ENCODE measurements at places on chromosomes 5 and 9.

DNA sequence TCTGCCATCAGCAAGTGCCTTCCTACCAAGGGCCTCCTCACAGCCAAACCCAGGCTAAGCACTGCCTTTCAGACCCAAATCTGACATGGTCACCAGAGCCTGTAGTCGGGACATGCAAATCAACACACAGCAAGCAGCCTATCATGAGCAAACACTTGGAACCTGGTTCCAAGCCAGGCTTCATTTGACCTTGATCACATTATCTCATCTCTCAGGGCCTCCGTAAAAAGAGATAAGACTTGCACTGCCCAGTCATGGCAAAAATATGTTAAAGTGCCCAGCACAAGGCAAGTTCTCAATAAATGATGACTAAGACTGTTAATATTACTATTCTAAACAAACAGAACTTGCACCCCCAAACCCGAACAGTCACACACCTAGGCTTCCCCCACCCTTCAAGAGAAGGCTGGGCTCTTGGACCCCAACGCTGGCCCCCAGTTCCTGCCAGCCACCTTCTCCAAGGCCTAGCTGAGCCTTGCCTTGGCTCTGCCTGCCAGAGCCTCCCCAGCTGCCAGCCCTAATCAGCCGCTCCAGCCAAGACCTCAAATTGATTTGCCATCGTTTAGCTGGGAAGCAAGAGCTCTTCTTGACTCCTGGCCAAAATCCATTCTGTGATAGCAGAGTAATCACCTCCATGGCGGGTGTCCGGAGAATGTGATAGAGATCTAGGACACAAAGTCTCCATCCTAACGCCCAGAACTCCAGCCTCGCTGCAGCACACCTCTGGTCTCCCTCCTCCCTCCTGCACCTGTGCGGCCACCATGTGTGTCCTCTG is 18.7 kb downstream of the CPLX2 start:
- H3K36me3 ChIP-seq: no peaks in the 10 kb centered on the region
- H3K4me1 ChIP-seq: no peaks in the 10 kb centered on the region
- no peak overlapping the region for H3K27ac ChIP-seq
- DNase-seq: no peak
- no peaks in the 10 kb centered on the region for H3K27me3 ChIP-seq

DNA sequence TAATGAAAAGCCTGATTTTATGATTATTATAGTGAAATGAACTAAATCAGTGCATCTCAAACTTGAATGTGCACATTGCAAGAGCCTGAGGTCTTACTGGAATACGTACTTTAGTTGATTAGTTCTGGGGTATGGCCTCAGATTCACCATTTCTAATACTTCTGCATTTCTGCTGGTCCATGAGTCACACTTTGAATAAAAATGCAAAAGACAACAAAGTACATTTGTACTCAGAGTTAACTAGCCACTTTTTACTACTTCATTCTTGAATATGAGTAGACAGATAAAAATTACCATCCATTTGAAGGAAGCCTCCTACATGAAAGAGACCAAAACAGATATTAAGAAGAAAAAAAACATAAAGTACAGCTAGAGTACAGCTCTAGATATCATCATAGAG is 27.1 kb upstream of the PRR16 start:
- no peak overlapping the region for H3K4me3 ChIP-seq
- no peaks in the 10 kb centered on the region for H3K36me3 ChIP-seq
- no peak for DNase-seq

- no peaks in the 10 kb centered on the region for H3K27me3 ChIP-seq
- H3K36me3 ChIP-seq: no peaks in the 10 kb centered on the region
- no peak overlapping the region for H3K4me3 ChIP-seq
- H3K4me1 ChIP-seq: peaks cover 50% of the 10 kb centered on the region
- H3K27ac ChIP-seq: no peak overlapping the region
- DNase-seq: peak; percentile 67
Measured at GRCh38 chr9:96177005-96177718, 124.8 kb downstream of the HSD17B3 start.

GRCh38 chr9:86500667-86501435 is 146.6 kb upstream of the TUT7 start:
- H3K4me1 ChIP-seq: no peaks in the 10 kb centered on the region
- H3K27me3 ChIP-seq: no peaks in the 10 kb centered on the region
- H3K36me3 ChIP-seq: no peaks in the 10 kb centered on the region
- no peak overlapping the region for H3K4me3 ChIP-seq

- H3K36me3 ChIP-seq: peaks cover 34% of the 10 kb centered on the region
- no peak for DNase-seq
- H3K4me1 ChIP-seq: no peaks in the 10 kb centered on the region
- H3K27ac ChIP-seq: no peak overlapping the region
- H3K27me3 ChIP-seq: no peaks in the 10 kb centered on the region
Measured at GRCh38 chr5:138557677-138558076, 14.6 kb upstream of the ETF1 start.

GRCh38 chr5:130462516-130462915 is 558.3 kb downstream of the CHSY3 start:
- H3K36me3 ChIP-seq: no peaks in the 10 kb centered on the region
- H3K4me1 ChIP-seq: no peaks in the 10 kb centered on the region
- no peaks in the 10 kb centered on the region for H3K27me3 ChIP-seq
- H3K27ac ChIP-seq: no peak overlapping the region

GRCh38 chr9:19201899-19202891 is 28.3 kb upstream of the DENND4C start:
- DNase-seq: peak; percentile 91
- H3K36me3 ChIP-seq: no peaks in the 10 kb centered on the region
- peak overlapping the region; percentile 87 for H3K27ac ChIP-seq
- H3K27me3 ChIP-seq: no peaks in the 10 kb centered on the region
- H3K4me3 ChIP-seq: no peak overlapping the region

DNA sequence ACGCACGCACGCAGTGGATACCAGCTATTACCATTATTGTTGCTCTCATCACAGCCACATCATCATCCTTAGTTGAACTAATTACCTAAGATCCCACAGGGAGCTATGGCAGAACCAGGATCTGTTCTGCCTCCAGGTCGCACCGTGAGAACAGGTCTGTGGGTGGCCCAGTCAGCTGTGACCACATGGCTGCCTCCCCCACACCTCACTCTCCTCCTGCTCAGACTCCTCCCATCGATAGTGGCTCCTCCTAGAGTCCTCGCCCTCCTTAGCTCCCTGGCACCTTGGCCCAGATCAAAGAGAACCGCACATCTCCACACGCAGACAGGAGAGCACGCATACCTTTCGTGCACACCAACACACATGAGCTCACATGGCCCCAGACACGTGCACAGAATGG is 32.4 kb upstream of the RPL26L1 start:
- peaks cover 64% of the 10 kb centered on the region for H3K36me3 ChIP-seq
- no peak for DNase-seq

DNA sequence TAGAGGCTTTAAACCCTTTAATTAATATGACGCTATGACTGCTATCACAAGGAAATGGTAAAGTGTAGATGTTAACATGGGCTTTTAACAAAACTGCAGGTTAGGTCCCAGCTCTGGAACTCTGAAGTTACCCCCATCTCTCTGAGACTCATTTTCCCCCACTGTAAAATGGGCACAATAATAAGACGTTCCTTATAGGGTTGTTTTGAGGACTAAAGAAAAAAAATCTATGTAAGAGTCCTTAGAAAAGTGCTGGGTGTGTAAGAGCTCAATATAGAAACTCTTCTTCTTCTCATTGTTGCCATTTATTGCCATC is 45.8 kb upstream of the STK32A start:
- H3K36me3 ChIP-seq: no peaks in the 10 kb centered on the region
- no peaks in the 10 kb centered on the region for H3K27me3 ChIP-seq
- no peaks in the 10 kb centered on the region for H3K4me1 ChIP-seq

DNA sequence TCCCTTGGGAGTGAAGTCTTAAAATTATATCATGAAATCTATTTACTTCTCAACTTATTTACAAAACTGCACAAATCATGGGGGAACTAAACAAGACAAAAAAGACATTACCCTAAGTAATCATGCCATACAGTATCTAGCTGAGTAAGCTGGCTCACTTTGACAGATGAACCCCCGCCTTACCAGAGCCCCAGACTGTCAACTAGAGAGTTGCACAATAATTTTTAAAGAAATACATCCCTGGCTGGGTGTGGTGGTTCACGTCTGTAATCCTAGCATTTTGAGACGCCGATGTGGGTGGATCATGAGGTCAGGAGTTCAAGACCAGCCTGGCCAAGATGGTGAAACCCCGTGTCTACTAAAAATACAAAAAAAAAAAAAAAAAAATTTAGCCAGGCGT is 62.3 kb downstream of the LPAR1 start:
- peaks cover 9% of the 10 kb centered on the region for H3K4me1 ChIP-seq
- no peaks in the 10 kb centered on the region for H3K27me3 ChIP-seq
- no peak for DNase-seq
- H3K4me3 ChIP-seq: no peak overlapping the region
- H3K27ac ChIP-seq: no peak overlapping the region

DNA sequence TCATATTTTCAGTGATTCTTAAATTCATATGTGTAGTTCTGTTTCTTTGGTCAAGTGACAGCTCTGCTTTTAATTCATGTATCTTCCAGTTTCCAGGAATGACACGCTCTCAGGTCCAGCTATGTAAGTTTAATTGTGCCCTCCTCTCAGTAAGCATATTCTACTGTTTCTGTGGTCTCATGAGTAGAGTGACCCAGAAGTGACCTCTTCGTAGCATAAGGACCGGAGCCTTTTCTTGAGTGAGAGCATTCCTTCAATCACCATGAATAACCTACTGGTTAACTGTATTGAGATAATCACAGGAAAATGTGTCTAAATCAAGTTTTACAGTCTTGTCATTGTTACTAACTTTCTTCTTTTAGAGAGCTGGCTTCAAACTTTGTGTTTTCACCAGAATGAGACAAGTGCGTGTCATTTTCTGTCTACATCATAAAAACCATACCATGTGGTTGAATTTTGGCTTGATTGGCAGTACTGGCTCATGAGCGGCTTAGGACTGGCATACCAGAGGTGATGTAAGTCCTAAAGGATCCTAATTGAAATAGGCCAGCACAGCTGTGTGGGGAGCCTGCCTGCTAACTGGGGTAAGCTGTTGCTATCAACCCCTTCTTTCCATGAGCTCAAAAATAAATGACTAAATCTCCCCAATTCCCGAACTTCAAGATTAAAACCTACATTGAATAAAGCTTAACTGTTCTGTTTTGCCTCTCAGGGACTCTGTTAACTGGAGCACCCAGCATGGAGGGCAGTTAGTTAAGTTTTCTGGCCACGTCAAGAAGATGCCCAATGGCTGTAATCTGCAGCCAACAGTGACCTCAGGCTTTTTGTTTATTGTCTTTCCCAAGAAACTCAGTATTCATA is 4.8 kb downstream of the ADAMTSL1 start:
- no peak overlapping the region for H3K27ac ChIP-seq
- no peaks in the 10 kb centered on the region for H3K36me3 ChIP-seq
- DNase-seq: no peak
- peaks cover 3% of the 10 kb centered on the region for H3K4me1 ChIP-seq
- no peak overlapping the region for H3K4me3 ChIP-seq

- H3K4me1 ChIP-seq: no peaks in the 10 kb centered on the region
- no peaks in the 10 kb centered on the region for H3K27me3 ChIP-seq
- DNase-seq: no peak
- no peaks in the 10 kb centered on the region for H3K36me3 ChIP-seq
- no peak overlapping the region for H3K4me3 ChIP-seq
Measured at GRCh38 chr9:106321394-106322180, 541.4 kb upstream of the ZNF462 start.

GRCh38 chr5:95878417-95879323 is 56.1 kb upstream of the GLRX start:
- DNase-seq: peak; percentile 50
- no peaks in the 10 kb centered on the region for H3K36me3 ChIP-seq
- H3K4me1 ChIP-seq: peaks cover 12% of the 10 kb centered on the region
- H3K4me3 ChIP-seq: no peak overlapping the region

DNA sequence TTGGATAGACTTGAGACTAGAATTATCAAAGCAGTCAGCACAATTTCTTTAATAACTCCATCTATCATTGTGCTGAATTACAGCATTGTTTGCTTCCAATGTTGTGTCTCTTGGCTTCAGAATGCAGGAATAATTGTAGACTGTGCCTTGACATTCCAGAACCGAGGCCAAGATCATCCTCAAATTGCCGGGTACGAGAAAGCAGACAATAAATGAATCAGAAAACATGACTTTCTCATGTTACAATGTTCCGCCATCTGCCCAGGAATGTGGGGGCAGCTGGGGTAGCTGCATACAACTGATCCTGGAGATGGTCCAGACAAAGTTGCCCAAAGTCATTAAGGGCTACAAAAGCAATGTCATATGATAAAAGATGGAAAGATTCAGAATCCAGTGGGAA is 206.2 kb upstream of the SGCD start:
- no peaks in the 10 kb centered on the region for H3K4me1 ChIP-seq
- no peaks in the 10 kb centered on the region for H3K27me3 ChIP-seq
- H3K4me3 ChIP-seq: no peak overlapping the region
- no peak for DNase-seq
- H3K27ac ChIP-seq: no peak overlapping the region
- H3K36me3 ChIP-seq: no peaks in the 10 kb centered on the region

DNA sequence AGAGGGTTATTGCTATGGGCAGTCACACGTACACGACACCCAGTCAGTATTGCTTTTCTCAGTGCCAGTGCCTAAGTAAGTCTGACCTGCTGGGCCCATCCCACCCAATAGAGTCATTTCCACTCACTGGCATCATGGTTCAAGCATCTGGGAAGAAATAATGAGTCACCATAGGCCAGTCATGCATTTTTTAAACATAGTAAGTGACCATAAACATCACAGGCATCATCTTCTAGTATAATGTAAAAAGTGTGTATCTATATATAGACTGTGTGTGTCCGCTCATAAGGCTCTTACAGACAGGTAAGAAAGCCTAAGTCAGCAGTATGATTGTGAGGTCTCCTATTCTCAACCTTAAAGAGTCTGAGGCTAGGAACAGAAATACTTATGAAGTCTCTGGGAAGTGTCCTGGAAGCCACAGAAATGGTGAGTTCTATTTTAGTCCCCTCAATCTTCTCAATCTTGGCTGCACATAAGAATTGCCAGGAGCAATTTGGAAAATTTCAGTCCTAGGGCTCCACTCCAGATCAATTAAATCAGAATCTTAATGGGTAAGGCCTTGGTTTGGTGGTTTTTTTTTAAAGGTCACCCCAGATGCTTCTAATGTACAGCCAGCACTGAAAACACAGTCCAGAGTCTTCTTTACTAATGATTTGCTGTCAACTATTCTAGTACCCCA is 65.2 kb downstream of the ZNF366 start:
- no peaks in the 10 kb centered on the region for H3K4me1 ChIP-seq
- no peak overlapping the region for H3K27ac ChIP-seq
- no peak overlapping the region for H3K4me3 ChIP-seq

DNA sequence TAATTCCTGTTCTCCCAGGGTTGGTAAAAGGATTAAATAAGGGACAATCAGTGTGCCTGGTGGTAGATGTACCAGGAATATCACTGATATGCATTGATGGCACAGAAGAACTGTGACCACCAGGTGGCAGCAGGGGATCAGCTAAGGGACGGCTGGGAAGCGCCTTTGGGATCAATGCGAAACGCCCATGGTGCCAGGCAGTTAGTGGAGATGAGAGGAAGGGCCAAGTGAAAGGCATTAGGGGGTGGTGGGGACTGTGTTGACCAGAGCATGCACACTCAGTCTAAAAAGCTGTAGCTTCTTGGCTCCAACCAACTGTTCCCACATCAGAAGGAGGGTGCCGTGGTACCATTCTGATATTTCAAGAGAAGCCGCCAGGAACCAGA is 55.6 kb downstream of the ARHGEF37 start:
- H3K36me3 ChIP-seq: no peaks in the 10 kb centered on the region
- H3K27me3 ChIP-seq: no peaks in the 10 kb centered on the region
- no peak overlapping the region for H3K4me3 ChIP-seq
- DNase-seq: peak; percentile 57

All from small intestine (tissue), 16 donors.